ENCODE measurements at places on chromosomes 11 and 22.

- DNase-seq = no peak
Measured at GRCh38 chr11:77053217-77054015, 13.4 kb upstream of the CAPN5 start.

GRCh38 chr11:16418428-16419097 lies 62.2 kb upstream of the SOX6 start:
- DNase-seq = no peak

DNA sequence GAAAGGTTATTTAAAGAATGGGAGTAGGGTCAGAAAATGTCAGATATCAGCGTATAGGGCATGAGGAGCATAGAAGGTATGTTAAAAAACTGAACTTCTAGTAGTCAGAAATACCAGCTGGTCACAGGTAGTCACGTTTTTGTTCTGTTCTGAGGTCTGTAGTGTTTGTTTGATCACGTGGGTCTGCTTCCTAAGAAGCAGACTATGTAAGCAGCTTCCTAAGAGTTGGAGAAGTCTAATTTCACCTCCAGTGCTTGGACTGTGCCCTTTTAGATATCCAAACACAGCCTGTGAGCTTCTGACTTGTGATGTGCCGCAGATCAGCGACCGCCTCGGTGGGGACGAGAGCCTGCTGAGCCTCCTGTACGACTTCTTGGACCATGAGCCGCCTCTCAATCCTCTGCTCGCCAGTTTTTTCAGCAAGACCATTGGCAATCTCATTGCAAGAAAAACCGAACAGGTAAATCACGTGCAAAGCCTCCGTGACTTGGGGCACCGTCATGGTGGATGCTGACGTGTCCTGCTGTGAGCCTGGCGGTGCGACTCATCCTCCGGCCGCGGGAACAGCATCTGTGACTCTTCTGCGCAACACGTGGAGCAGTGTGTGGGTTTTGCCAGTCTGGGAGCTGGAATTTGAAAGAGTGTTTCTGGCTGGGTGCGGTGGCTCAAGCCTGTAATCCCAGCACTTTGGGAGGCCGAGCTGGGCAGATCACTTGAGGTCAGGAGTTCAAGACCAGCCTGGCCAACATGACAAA lies 63.5 kb downstream of the PPP6R2 start:
- no peak for DNase-seq

DNA sequence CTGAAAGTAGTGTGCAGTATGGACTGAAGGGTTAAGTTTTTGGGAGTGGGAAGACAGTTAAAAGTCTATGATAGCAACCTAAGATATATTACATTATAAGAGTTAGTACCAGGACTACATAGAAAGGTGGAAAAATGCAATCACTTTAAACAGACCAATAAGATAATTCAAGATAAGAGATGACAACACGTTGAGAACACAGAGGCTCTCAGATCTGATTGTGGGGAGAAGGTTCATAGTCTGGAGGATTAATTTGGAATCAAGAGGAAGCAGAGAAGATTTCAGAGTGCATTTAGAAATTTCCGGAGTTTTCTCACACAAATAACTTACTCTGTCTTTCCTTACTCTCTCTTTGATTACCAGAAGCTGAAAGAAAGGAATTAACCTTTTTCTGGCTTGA lies 441 bp downstream of the CASP5 start:
- DNase-seq = no peak

DNA sequence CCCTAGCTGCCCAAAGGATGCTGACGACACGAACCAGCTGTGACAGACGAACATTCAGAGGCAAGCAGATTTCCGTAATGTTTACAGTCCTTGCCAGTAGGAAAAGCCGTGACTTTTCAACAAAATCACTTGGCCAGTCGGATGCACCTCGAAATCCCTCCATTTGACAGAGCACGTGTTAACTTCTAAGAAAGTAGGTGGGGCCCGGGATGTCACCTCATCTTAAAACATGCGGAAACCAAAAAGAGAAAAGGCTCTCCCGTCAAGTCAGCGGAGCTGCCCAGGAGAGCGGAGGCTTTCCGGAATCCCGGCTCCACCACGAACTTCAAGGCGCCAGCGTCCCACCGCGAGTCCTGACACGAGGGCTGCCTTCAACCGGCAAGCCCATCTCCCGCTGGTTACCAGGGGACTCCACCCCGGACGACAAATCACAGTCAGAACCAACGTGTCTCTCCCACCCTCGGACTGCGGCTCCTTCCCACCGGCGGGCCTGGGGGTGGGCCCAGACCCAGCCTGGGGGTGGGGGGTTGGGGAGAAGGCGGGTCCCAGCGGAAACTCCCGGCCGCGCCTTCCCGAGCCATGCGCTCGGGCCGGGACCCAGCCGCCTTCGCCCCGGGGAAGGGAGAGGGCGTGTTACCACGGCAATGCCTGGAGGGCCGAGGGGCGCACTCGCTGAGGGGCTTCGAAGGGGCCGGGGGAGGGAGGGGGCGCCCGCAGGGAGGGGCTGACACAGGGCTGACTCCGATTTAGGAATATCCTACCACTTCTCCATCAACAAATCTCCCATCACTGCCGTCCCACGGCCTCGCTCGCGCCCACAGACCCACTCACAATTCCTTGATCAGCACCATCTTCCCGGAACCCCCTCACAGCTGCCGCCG lies 475 bp downstream of the PITPNB start:
- no peak for DNase-seq

DNA sequence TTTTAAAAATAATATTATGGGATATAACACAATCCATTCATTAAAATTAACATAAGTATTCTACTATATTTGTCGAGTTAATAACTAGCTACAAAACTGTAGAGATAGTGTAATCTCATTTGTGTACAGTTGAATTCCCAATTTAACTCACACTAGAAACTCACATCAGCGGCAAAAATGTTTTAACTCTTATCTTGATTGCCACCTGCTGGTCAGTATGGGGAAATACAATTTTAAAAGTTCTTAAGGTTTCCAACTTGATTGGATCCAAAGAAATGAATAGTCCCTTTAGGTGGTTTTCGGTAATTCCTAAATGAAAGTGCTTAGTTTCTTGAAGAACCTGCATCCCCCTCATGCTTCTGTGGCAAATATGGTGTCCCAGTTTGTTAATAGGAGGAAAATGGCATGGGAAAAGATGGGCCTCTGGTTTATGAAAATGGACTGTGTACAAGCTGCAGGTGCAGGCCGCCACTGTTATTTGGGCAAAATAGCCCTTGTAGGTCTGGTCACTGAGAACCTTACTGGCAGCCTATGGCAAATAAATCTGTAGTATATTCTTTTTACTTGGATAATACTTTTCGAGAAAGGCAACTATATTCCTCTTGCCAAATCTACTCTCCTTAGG lies 33.7 kb upstream of the SLC17A6 start:
- DNase-seq = peak; percentile 7

- DNase-seq = no peak
Measured at GRCh38 chr11:120391854-120392253, 55.6 kb downstream of the ARHGEF12 start.

GRCh38 chr11:134126217-134126822 lies 57.4 kb downstream of the JAM3 start:
- DNase-seq = no peak

GRCh38 chr11:46149826-46150225 lies 28.6 kb upstream of the PHF21A start:
- no peak for DNase-seq

GRCh38 chr22:39226353-39226752 lies 18.4 kb downstream of the PDGFB start:
- no peak for DNase-seq

GRCh38 chr22:49619301-49619700 lies 208.4 kb downstream of the BRD1 start:
- DNase-seq = no peak

DNA sequence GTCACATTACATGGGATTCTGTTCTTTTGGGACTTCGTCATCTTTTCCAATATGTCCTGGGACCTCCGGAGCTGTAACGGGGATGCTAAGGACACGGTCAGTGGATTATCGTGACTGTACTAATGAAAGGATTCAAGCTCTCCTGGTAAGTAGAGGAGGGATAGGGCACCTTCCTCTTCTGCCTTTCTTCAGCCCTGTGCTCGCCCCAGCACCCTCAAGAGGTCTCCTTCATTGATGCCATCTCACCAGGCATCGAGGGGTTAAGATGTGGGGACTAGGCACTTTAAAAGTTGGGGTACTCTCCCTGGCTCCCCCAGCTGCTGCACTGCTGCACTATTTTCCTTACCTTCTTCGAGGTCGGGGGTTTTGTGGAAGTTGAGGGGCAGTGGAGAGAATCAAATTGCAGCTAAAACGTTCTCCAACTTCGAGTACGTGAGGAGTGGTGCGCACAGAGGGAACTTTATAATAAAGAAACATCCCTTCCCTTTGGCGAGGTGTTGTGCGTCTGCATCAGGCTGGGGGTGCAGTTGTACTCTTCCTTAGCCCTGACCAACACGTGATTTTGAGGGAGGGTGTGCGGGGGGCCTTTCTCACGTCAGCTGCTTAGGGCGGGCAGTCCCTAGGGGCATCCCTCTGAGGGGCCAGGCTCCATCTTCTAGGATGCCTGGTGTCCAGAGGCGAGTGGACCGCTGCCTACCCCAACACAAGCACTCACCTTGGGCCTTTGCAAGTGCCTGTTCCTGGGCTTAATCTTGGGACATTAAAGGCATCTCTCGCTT lies 96.1 kb downstream of the GRAMD1B start:
- DNase-seq = no peak

DNA sequence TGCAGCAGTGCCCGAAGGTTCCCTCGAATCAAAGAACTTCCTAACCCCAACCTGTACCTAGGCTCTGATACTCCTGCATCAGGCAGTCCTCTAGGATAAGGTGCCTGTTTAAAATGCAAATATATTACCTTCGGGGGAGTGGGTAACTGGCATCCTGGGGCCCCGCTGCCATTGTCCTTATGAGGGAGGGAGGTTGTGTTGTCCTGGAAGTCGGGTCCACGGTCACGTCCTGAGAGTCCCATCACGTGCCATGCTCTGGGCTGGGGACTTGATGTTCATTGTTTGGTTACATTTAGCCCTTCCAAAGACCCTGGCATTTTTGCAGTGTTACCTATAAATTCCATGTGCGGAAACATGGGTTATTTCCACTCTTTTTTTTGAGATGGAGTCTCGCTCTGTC lies 67.6 kb downstream of the PARVB start:
- DNase-seq = no peak

- no peak for DNase-seq
Measured at GRCh38 chr11:89498845-89499448, 7.8 kb upstream of the NOX4 start.

GRCh38 chr11:71930556-71931244 lies 1.9 kb downstream of the RNF121 start:
- DNase-seq = no peak

- DNase-seq = no peak
Measured at GRCh38 chr11:28461846-28462245, 353.7 kb downstream of the METTL15 start.

- DNase-seq = no peak
Measured at GRCh38 chr11:61793083-61793828, 545 bp downstream of the FEN1 start.

GRCh38 chr11:44224867-44225501 lies 85.0 kb downstream of the ALX4 start:
- no peak for DNase-seq

DNA sequence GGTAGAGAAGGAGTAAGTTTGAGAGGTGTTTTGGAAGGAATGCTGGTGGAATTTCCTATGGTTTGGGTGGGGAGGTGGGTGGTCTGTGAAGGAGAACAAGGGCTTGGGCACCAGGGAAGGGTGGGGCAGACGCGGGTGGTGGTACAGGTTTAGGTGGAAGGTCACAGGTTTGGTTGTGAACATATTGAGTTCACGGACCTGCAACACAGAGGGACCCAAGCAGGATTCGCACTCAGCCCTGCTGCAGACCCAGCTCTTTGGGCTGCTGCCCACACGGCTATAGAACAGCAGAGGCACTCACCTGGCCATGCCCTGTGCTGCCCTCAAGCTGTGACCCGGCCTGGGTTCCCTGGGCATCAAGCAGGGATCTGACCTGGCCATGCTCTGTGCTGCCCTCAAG lies 33.5 kb upstream of the EMID1 start:
- DNase-seq = no peak

DNA sequence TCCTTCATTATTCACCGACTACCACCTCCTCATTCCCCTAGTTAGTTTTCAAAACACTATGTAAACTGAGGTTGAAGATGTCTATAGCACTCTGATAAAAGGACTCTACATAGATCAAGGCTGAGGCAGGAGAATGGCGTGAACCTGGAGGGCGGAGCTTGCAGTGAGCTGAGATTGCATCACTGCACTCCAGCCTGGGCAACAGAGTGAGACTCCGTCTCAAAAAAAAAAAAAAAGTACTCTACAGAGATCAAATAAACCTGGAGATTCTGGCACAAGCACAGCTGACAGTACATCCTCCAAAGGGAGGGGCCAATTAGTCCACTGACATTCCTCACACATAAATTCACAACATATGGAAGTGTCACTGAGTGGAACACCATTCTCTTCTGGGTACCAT lies 31.0 kb downstream of the TSG101 start:
- DNase-seq = no peak

DNA sequence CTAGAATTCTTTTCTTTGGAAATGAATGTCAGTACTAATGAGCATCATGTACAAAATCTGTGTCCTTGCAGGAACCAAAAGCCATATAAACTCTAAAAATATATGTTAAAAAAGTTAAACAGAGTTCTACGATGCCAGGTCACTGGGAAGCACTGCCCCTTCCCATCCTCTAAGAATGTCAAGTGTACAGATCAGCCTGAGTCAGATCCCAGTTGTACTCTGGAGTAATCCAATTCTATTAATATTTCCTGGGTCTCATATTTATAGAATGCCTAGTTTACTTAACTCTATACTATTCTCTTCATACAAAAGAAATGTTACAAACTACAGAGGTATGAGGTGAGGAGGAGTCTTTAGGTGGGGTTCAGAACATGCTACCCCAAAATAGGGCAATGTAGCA lies 460.1 kb downstream of the DLG2 start:
- DNase-seq = no peak

DNA sequence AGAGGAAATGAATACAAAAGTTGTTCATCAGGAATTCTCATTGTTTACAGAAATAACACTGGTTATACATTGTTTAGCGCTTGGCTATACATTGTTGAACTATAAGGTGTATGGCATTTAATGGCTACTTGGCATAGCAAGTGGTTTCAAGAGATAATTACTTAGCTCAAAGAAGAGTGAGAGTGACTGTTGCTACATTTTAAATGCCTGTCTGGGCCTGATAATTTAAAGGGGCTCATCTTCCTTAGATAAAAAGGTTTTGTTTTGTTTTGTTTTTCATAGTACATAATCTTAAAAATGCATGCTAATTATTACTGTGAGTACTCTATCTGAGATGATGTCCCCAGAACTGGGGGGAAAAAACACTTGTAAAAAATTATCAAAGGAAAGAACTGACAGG lies 1.5 kb upstream of the SMPD1 start:
- DNase-seq = no peak

- DNase-seq = no peak
Measured at GRCh38 chr11:970319-970871, 44.7 kb downstream of the AP2A2 start.

DNA sequence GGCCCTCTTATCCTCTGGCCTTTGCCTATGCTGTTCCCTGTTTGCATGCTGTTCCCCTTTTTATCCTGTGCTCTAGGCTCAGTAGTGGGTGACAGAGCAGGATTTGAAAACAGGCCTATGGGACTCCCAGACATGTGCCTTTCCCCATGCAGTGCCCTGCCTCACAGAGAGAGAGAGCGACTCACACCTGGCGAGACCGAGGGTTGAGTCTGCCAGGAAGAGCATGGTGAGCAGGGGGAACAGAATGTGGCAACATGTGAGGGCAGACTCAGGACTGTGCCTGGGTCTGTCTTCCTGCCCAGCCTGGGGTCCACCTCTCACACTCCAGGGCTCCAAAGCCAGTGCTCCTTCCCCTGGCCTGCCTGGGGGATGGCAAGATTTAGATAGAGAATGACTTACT lies 75.0 kb downstream of the NFAM1 start:
- no peak for DNase-seq

GRCh38 chr11:1706634-1707400 lies 9.8 kb downstream of the KRTAP5-6 start:
- DNase-seq = no peak

Measured in Panc1 (cell line).